ENCODE measurements at places on chromosomes 7 and 10.

- DNase-seq = no peak
Observed at GRCh38 chr10:56360583-56360966, 484 bp downstream of the ZWINT start.

DNA sequence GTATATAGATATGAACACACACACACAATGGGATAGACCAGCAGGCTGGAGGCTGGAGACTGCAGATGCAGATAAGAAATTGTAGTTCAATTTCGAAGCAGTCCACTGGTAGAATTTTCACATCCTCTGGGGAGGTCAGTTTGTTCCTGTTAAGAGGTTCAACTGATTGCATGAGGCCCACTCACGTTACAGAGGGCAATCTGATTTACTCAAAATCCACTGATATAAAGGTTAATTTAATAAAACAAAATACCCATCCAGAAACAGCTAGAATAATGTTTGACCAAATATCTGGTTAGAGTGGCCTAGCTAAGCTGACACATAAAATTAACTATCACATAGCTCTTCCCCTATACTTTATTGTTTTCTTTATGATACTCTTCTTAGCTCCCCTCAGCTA lies 162.9 kb upstream of the SMIM30 start:
- no peak for DNase-seq

GRCh38 chr7:45028138-45028919 lies 28.3 kb downstream of the CCM2 start:
- no peak for DNase-seq

GRCh38 chr7:21135437-21135836 lies 292.4 kb upstream of the SP4 start:
- DNase-seq = no peak

DNA sequence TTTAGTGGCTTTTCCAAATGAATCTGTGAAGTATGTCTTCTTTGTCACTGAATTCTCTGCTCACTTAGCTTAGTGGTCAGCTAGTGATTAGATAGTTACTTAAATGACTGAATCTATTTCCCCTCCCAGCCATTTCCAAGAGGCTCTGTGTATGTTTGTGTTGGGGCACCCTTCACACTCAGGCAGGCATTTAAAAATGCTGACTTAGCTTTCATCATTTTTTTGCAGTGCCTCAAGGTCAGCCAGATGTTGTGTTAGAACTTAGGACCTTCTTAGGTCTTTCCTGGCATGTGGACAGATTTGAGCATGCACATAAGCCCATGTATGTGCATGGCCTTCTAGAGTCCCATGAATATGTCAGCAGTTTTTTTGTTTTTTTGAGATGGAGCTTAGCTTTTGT lies 25.4 kb upstream of the HHEX start:
- no peak for DNase-seq

- no peak for DNase-seq
Observed at GRCh38 chr10:71267508-71268240, 51.4 kb upstream of the SLC29A3 start.

DNA sequence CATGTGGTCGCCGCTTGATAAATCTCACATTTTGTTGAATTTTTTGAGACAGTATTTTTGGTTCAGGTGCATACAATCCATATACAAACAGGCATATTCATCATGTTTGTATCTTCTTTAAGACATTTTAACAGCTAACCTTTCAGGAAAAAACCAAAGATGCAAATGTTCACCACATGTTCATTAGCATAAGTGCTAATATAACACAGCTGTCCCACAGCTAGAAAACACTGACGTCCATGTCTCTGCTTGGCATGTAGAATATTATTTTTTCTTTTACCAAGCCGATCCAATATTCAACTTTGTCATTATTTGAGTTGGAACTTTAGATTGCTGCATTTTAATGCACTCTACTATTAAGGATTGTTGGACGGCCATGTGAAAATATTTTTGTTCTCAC lies 31.2 kb downstream of the BMPER start:
- DNase-seq = no peak

GRCh38 chr7:44607141-44608068 lies 978 bp downstream of the OGDH start:
- no peak for DNase-seq

DNA sequence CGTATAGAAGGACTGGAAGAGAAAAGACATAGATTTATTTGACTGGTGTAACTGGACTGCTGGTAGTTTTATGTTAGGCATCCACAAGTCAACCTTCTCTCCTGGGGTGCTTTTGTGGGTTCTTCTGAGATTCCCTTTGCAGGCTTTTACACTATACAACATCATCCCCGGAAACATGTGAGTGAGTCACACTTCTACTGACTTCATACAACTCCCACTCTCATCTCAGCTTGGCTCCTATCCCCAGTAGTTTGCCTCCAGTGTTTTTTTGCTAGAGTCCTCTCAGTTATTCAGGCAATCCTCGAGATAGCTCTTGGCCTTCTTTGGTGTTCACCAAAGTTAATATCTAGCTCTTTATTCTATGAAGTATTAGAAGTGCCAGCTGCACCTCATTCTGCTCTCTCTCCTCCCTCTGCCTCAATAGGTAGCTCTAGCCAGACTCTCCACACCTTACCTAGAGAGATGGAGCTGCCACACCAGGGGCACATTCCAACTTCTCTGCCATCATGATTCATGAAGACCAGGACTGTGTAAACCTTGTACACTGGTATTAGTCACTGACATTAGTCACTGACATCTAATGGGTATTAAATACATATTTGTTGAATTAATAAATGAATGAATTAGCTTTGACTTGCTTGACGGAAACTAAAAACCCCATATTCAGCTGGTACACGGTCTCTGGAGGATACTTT lies 281.9 kb downstream of the PPP1R3A start:
- DNase-seq = no peak

DNA sequence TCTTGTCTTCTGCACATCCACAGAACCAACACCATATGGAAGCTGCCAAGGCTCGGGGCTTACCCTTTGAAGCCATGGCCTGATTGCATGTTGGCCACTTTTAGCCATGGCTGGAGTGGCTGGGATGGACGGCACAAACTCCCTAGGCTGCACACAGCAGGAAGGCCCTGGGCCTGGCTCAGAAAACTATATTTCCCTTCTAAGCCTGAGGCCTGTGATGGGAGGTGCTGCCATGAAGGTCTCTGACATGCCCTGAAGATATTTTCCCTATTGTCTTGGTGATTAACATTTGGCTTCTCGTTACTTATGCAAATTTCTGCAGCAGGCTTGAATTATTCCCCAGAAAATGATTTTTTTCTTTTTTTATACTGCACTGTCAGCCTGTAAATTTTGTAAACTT lies 387.0 kb upstream of the KCND2 start:
- DNase-seq = no peak

DNA sequence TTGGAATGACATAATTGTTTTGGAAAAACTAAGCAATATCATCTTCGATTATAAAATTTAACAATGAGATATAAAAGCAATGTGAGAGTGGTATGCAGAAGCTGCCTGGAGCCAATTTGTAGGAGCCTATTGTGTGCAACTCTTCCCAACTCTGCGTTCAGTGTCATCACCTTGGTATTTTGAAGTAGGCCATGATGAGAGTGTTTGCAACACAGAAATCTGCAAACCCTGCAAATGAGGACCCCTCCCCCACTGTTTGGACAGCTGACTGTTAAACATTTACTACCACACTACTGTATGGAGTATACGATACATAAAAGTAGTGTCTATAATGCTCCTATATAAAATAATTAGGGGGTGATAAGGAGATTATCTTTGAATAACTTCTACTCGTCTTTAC lies 531.3 kb downstream of the ATRNL1 start:
- no peak for DNase-seq

- no peak for DNase-seq
Observed at GRCh38 chr7:30310674-30311362, 26.4 kb downstream of the ZNRF2 start.

GRCh38 chr10:99976886-99977665 lies 32.7 kb downstream of the DNMBP start:
- DNase-seq = no peak

DNA sequence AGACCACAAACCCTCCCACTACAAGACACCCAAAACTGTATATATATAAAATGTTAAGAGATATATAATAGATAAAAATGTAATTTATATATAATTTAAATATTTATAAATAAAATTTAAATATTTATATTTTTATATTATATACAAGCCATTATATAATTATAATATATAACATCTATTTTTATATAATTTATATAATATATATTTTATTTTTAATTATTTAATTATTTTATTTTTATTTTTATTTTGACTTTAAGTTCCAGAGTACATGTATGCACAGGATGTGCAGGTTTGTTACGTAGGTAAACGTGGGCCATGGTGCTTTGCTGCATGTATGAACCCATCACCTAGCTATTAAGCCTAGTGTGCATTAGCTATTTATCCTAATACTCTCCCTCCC lies 1090.2 kb downstream of the NXPH1 start:
- DNase-seq = no peak

- DNase-seq = no peak
Observed at GRCh38 chr10:219731-220472, 84.6 kb downstream of the ZMYND11 start.

GRCh38 chr10:106076496-106076895 lies 1088.0 kb downstream of the SORCS1 start:
- no peak for DNase-seq

DNA sequence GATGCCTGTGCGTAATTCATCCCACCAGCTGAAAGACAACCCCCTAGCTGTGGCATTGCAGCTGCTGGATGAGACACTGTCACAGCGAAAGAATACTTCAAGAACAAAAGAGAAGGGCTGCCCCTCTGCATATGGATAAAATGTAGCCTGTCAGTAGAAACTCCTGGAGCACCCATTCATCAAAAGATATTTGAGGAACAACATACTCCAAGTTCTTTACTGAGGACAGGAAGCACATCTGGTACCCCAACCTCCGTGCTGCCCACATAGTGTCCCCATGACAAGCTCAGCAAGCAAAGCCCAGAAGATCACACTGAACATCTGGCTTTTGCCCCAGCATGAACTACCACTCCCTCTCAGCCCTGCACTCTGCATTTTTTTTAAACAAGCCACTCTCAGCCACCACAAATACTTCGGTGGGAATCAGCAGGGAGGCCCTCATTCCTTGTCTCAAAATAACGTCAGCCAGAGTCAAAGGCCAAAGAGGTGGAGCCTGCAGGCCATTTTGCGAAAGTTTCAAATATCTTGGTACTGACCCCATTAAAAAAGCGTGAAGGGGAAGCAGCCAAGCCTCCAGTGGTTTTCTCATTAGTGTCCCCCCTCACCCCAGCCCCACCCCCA lies 1.7 kb downstream of the CREB3L2 start:
- no peak for DNase-seq

DNA sequence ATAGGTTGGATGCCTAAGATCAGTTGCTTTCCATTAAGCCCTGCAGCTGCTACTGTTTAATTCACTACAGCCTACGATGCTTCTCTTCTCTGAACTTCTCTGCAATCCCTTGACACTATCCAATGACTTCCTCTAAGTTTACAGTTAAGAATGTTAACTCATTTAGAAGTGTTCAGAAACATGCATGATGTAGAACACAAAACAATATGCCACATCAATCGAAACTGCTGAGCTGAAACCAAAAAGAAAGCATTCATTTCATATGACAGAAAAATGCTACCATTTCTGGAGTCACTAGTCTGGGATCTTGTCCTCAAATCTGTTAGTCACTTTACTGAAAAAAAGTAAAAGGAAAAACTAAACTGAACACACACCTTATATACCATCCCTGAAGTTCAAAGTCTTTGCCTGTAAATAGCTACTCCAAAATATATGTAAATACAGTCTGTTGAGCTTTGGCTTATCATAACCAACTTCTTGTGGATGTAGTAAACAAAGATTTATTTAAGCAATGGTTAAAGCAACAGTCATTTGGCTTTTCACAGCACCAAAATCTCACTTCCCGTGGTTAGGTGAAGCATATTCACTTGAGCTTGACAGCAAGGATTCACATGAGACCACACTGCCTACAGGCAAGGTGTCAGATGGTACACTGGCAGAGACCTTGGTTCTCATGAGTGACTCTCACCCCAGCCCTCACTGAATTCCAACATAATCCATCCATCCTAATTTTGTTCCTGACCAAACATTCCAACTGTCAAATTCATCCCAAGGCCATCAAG lies 187.0 kb downstream of the PPP1R17 start:
- DNase-seq = no peak

DNA sequence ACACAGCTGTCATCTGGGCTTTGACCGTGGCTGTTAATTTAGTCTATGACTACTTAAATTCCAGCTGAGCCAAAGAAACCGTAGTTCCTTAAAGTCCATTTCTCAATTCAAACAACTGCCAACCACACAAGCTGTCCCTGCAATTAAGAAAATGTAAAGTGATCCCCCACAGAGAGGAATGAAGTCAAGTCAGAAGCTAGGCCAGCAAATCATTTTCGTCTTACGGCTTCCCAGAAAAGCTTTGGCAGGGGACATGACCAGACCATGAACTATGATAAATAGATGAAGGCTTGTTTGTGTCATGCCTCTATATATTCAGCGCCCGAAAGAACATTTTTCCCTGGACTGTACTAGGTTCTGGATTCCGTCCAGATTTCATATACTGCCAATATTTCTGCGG lies 54.6 kb downstream of the HACD1 start:
- DNase-seq = no peak

DNA sequence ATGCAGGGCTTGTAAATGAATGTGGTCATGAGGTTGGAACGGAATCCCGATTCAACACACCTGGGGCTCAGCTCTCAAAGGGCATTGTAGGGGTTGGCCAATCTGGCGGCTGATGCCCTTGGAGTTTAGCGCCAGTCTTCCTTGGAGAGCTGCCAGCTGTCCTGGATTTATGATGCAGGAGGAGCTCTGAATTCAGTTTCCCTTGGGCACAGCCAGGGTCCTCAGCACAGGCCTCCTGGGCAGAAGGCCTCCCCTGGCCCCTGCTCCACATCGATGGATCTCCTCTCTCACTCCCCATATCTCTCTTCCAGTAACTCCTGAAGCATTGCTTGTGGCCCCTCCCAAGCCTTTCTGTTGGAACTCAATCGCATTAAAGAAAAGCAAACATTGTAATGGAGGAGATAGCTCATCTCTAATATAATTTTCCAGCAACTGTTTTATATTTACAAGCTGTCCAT lies 985 bp upstream of the CYTH3 start:
- no peak for DNase-seq

DNA sequence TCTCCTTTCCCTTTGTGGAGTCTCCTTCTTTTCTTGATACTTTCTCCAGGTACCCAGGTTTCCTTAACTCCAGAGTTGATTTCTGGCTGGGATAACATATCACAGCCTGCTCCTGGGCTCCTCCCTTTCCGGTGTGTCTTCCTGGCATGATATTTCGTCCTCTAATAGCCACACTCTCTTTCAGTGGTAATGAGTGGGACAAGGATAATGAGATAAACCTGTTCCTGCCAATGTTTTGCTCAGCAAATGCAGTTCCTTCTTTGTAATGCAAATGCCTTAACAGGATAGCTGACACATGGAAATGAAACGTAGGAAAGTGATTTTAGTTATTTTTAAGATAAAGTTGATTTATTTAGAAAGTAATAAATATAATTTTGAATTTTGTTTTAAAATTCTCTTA lies 168.6 kb downstream of the NRP1 start:
- no peak for DNase-seq

- DNase-seq = no peak
Observed at GRCh38 chr10:33609546-33609945, 275.1 kb upstream of the NRP1 start.

- DNase-seq = no peak
Observed at GRCh38 chr7:22732556-22733126, 5.6 kb downstream of the IL6 start.
